GF-D8 (cell line): ENCODE measurements at places on chromosomes 12 and 14.

- DNase-seq, result no peak
These were observed 19.5 kb downstream of the PRICKLE1 start for GRCh38 chr12:42570076-42570475.

GRCh38 chr12:26273811-26274210 is 78.4 kb downstream of the SSPN start:
- no peak for DNase-seq

GRCh38 chr12:123971449-123971769 is 1.2 kb downstream of the CCDC92 start:
- no peak for DNase-seq

DNA sequence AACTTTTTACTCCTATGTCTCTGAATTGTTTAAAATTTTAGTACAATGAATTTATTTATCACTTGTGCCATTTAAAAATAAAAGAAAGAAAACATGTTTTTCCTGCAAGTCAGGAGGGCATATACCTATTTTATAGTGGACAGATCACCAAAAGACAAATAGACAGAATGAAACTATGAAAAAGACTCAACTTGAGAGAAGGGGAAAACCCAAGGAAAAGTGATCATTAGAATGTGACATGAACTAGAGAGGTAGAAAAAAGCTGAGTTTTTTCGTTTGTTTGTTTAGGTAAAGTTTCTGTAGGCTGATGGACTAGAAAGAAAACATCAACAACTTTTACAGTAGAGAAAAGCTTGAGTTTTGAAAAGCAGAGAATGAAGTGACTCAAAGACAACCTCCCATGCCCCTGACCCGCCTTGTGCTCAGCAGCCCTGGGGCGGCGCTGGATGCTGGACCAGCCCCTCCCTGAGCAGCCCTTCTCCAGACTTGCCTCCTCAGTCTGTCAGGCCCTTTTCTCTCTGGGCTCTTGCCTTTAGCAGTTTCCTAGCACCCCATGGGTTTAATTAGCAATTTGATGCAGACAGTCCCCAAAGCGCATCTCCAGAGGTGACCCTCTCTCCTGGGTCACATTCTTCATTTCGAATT is 95.1 kb upstream of the ARID2 start:
- DNase-seq, result no peak

DNA sequence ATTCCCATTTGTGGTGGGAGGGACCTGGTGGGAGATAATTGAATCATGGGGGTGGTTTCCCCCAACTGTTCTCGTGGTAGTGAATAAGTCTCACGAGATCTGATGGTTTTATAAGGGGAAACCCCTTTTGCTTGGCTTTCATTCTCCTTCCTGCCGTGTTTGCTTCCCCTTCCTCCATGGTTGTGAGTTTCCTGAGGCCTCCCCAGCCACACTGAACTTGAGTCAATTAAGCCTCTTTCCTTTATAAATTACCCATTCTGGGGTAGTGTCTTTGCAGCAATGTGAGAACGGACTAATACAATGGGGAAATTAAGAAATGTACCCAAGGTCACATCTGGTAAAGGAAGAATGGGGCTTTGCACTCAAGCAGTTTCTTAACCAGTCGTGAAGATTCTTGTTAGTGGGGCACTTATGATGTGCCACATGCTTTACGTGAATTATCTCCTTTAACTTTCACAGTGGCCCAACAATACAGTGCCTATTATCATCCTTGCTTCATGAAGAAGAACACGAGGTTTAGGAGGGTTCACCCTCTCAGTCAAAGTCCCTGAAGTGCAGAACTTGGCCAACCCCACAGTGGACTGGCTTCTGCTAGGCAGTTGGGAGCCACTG is 234.3 kb downstream of the EFCAB11 start:
- DNase-seq, result peak; percentile 39

GRCh38 chr12:59055204-59055860 is 135.0 kb upstream of the LRIG3 start:
- DNase-seq, result no peak

- DNase-seq, result peak; percentile 64
These were observed at the start of gene ACTN1 for GRCh38 chr14:68979021-68979721. Gene ACTN1, minus strand, starts transcription at chr14:68979302. Its CDS starts 246 bp downstream, at chr14:68979056.

DNA sequence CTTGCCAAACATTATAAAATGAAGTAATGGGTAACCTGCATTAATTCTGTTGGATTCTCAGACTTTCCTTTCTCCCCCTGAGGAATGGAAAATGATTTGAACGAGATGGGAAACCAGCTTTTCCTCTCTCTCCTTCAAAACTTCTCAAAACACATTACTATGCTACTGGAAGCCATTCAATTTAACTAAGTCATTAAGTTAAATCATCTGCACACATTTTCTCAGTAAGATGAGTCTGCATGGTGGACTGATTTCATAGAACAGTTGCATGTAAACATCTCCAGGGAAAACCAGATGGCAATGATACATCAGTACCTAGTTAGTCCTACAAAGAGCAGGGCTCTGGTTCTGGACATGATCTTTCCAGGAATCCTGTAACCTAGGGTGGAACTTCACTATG is 59.9 kb downstream of the BMP4 start:
- no peak for DNase-seq

- no peak for DNase-seq
These were observed 43.4 kb downstream of the RIN3 start for GRCh38 chr14:92556863-92557543.

DNA sequence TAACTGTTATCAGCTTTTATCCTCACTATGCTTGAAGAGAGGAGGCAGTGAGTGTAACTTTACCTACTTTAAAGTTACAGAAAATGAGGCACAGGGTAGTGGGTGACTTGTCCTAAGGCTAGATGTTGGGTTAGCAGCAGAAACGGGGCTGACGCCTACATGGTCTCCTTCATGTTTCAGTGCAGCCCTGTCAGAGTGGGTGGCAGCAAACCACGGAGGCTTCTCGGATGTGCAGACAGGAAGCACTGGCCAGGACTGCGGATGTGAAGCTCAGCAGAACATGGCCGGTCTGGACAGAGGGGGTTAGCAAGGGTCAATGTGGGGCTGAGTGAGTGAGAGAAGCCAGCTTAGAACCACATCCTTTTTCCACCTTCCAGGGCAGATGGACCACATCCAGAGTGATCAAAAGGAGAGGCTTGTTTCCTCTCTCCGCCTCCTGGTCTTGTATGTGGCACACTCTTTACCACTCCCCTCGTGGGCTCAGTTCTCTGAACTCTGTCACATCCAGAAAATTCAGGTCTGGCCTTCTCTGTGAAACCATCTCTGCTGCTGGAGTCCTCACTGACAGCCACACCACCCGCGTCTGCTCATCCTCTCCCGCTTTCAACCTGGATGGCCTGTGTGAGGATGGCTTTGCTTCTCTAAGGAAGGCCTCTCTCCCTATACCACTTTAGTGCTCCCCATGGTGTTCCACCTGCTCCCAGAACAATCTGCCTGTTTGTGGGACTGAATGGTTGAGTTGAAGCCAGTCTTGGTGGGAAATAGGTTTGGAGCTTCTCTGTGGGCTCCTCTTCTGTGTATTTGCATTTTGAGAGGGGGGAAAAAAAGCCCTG is 14.1 kb downstream of the SUSD6 start:
- DNase-seq, result peak; percentile 47

DNA sequence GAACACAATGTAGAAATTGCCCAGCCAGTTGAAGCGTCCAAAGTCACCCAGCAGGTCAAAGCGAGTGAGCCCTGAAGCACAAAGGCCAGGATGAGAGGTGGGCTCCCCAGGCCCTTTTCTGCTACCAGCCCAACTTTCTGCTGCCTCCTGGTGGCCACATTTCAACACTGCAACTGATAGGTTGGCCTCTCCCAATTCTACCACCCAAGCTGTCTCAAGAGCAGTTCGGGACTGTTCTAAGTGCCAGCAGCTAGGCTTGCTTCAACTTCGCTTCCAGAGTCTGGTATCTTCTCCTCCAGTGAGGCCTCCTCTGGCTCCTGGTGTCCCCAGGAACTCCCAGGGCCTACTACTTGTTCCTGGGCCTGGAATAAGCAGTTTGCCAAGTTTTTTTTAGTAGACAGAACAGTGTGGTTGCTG is 3.4 kb upstream of the DHH start:
- DNase-seq, result peak; percentile 5

- DNase-seq, result peak; percentile 46
These were observed 23.4 kb upstream of the PRPF39 start for GRCh38 chr14:45060551-45060950.

DNA sequence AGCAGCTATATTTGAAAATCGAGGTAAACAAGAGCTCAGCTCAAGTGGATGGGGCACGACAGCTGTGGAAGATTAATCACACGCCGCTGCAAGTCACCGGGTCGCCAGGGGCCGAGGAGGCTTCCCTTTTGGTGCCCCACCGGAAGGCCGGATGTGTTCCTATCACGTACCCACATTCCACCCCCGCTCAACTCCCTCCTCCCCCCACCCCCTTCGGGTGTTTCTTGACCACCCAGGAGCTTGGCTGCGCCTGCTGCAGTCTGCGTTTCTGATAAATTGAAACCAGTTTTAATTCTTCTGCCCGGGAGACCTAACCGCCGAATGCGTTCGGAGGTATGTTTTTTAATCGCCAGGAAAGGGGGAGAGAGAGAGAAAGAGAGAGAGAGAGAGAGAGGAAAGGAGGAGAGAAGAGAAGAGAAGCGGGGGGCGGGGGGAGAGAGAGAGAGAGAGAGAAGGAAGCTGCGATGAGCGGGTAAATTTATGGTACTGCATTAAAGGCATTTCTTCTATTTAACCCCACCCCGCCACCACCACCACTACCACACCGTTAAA is 1.8 kb downstream of the SLC8A3 start:
- DNase-seq, result no peak

GRCh38 chr14:39568809-39569538 is 136.7 kb upstream of the FBXO33 start:
- DNase-seq, result no peak

DNA sequence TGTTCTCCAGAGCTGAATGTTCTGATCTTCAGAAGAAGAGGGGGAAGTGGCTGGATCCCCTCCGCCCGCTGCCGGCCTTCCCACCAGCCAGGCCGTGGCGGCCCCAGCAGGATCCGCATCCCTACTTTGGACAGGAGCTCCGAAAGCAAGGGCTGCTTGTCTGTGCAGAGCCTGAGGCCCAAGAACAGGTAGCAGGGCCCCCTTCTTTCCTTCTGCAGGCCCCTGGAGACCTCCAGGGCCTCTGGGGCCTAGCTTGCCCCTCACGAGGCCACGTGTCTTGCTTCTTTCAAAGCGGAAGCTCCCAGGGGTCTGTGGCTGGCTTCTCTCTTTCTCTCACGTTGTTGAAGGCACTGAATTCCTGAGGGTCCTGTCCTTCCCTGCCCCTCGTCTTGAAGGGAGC is 13.2 kb downstream of the PGF start:
- no peak for DNase-seq

DNA sequence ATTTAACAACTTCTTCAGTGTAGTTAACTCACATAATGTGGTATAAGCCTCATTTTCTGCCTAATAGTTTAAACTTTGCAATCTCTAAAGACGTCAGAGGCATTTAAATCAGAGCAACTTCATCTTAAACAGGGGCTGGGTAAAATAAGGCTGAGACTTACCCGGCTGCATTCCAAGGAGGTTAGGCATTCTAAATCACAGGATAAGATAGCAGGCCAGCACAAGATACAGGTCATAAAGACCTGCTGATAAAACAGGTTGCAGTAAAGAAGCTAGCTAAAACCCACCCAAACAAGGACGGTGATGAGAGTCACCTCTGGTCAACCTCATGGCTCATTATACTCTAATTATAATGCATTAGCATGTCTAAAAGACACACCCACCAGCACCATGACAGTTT is 115.6 kb upstream of the PKP2 start:
- DNase-seq, result no peak

DNA sequence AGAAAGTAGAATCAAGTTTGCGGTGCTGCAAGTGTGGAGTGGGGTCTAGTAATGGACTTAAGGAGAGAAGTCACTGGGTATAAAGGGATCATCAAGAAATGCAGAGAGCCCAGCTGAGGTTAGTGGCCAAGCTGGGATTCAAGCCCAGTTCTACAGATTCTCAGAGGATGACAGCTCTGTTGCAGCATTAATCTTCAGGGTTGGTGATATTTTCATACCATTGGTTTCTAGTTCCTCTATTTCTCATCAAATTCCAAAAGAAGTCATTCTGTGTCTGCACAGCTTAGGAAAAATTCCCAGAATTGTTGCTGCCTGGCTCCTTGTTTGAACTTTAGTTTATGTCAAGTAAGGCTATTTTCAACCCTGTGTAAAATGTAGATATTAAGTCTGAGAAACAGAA is 169.5 kb upstream of the NTF3 start:
- DNase-seq, result no peak

GRCh38 chr14:70130482-70130881 is 58.3 kb downstream of the SLC8A3 start:
- no peak for DNase-seq

DNA sequence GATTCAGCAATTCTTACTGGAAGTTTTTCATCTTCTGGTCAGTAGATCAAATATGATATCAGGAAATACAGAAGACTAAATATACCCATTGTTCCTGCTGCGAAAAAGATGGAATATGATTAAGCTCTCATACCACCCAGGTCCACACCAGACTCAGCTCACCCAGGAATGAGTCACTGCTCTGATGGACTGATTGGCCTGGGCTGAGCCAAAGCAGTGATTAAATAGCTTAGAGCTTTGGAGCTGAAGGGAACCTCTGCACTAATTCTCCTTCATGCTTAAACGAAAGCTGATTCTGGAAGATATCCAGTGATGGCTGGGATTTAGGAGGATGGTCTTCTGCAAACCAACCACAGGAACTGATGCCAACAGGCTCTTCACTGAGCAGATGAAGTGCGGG is 62.0 kb upstream of the SYT1 start:
- no peak for DNase-seq

- no peak for DNase-seq
These were observed 1054.3 kb downstream of the VRK1 start for GRCh38 chr14:97851428-97851995.

DNA sequence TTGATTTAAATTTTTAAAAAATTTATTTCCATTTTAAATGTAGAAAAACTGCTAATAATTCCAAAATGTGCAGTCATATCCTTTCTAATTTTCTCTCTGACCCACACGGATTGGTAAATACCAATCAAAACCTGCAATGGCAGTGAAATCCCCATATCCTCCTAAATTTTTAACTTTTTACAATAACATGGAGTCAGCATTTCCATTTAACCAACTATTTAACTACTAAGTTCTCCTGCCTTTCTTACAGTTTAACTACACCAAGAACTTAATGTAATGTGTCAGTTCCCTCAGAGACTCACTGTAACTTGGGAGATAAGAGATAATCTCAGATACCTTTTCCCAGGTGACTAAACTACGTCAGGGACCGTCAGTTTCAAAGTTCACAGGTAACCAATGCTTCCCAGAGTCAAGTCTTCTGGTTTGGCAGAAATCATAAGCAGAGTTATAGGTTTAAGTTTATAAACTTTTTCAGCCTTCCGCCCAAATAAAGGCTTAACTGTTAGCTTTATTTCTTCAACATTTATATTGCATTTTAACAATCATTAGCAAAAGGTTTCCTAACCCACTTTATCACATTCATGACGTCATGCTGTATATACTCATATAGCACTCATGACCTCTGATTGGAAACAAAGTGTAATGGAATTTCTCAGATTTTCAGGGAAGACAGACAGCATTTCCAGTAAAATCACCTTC is 7.6 kb downstream of the KRAS start:
- no peak for DNase-seq

- no peak for DNase-seq
These were observed 376.3 kb upstream of the RGS6 start for GRCh38 chr14:71555654-71556559.

GRCh38 chr14:23401291-23401690 is 6.8 kb downstream of the MYH6 start:
- DNase-seq, result no peak
